ENCODE measurements at places on chromosomes 6 and 20.
A peak's percentile ranks its signal among the peaks of the same experiment; 100 is the strongest.

- H3K27ac ChIP-seq, result peak overlapping the region; percentile 65
- no peak for DNase-seq
- H3K4me1 ChIP-seq, result peaks cover 16% of the 10 kb centered on the region
- H3K27me3 ChIP-seq, result no peaks in the 10 kb centered on the region
Measured at GRCh38 chr6:143098054-143098671, 37.5 kb downstream of the AIG1 start.

DNA sequence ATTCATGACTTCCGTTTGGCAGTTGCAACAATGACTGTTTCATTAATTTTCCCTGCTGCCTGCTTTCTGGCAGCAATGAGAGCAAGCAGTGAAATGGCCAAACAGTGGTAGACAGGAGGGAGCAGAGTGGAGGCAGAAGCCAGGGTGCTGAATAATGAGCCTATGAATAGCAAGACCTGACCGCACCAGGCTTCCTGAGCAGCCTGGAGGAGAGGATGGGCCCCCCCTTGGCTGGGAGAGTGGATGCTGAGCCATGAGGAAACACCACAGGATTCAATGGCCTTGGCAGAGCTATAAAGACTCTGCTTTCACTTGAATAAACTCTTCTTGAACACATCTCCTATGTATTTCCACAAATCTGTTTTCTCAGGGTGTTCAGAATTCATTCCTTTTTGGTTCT is 68.1 kb upstream of the SNRPB2 start:
- no peak for DNase-seq
- no peaks in the 10 kb centered on the region for H3K4me1 ChIP-seq
- no peak overlapping the region for H3K27ac ChIP-seq
- H3K27me3 ChIP-seq, result no peaks in the 10 kb centered on the region
- no peak overlapping the region for H3K4me3 ChIP-seq
- H3K36me3 ChIP-seq, result no peaks in the 10 kb centered on the region

DNA sequence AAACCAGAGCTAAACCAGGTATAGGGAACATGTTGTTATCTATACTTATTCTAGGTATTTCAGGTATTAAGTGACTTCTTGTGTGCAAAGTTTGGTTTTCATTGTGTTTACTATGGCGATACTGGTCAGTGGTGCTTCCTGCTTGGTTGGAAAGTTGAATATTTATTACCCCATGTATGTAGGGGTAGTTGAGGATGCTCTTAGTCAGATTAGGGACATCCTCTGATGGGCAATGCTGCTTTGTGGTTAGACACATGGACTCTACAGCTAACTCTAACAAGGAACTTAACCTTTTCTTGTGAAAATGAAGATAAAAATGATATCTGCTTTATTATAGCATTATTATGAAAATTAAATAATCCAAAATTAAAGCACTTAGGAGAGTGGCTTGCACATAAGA is 44.1 kb upstream of the ENPP1 start:
- no peak for DNase-seq
- no peak overlapping the region for H3K27ac ChIP-seq
- no peaks in the 10 kb centered on the region for H3K36me3 ChIP-seq
- no peak overlapping the region for H3K4me3 ChIP-seq
- no peaks in the 10 kb centered on the region for H3K27me3 ChIP-seq

- no peak for DNase-seq
- no peaks in the 10 kb centered on the region for H3K27me3 ChIP-seq
- no peaks in the 10 kb centered on the region for H3K36me3 ChIP-seq
- no peak overlapping the region for H3K4me3 ChIP-seq
Measured at GRCh38 chr6:166024252-166024651, 143.4 kb downstream of the TBXT start.

- H3K27ac ChIP-seq, result no peak overlapping the region
- DNase-seq, result no peak
- H3K4me3 ChIP-seq, result no peak overlapping the region
- no peaks in the 10 kb centered on the region for H3K4me1 ChIP-seq
- H3K27me3 ChIP-seq, result no peaks in the 10 kb centered on the region
Measured at GRCh38 chr20:60966031-60966430, 286.0 kb upstream of the CDH4 start.

DNA sequence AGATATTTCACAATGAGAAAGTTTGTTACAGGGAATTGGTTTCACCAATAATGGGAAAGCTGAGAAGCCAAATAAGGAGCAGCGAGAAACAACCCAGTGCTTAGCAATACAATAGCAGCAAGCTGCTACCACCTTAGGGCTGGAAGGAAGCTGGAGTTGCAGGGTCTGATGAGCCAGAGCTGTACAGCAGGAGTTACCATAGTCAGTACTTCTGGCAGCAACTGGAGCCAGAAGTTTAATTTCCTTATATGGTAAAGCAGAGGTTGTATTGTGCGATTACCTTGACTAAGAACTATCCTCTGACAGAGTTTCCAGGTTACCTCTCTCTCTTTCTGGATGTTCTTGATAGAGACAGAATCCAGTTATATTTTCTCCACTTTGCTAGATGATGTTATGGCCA is 137.1 kb upstream of the OLIG3 start:
- no peak overlapping the region for H3K27ac ChIP-seq
- H3K4me1 ChIP-seq, result no peaks in the 10 kb centered on the region
- no peaks in the 10 kb centered on the region for H3K27me3 ChIP-seq
- no peak for DNase-seq

All from T-cell (primary cell).